NCI-H2081 treated with DMSO at 0.1 percent for 48 hours (cell line): ENCODE measurements at places on chromosomes 11 and 22.

GRCh38 chr11:102389253-102389652, 42.2 kb downstream of the BIRC2 start:
- DNase-seq, result no peak

- no peak for DNase-seq
These were observed 10.1 kb downstream of the DGCR8 start for GRCh38 chr22:20089977-20090729.

- no peak for DNase-seq
These were observed 28.6 kb upstream of the PPARA start for GRCh38 chr22:46121523-46122287.

DNA sequence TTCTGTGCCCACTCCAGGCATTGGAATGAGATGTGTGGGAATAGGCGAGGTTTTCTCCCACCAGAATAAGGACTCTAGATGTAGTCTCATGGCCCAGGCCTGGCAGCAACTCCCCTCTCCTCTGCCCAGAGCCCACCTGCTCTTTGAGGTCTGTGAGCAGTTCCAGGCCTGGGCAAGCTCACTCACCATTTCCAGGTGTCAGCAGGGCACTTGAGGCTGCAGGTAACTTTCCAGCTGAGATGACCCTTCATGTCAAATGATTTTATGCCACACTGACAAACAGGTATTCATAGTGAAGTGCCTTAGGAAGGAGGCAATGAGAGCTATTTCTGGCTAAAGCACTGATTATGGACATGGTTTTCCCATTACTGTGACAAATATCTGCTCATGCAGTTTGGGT, 123.3 kb upstream of the CCDC90B start:
- no peak for DNase-seq

- no peak for DNase-seq
These were observed 781 bp downstream of the NECTIN1 start for GRCh38 chr11:119728211-119728626.

GRCh38 chr22:33049119-33049729, 9.0 kb downstream of the SYN3 start:
- no peak for DNase-seq

DNA sequence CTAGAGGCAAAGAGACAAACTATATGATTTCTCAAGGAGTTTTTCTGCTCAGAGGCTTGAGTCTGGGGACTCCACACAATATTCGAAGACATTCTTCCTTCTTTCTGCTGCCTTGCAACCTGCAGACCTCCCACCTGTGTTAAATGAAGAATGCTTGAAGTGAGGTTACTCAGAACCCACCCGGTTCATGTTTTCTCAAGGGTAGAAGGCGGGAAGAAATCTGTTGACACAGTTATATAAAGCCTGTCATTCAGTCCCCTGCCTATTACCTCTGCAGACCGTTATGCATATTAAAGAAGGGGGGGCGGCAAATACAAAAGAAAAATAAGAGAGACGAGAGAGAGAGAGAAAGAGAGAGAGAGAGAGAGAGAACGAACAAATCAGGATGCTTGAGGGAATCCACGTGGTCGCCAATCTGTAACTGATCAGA, 2.2 kb upstream of the KMT2A start:
- no peak for DNase-seq

- no peak for DNase-seq
These were observed 61.3 kb downstream of the IGLL5 start for GRCh38 chr22:22948651-22949571.

DNA sequence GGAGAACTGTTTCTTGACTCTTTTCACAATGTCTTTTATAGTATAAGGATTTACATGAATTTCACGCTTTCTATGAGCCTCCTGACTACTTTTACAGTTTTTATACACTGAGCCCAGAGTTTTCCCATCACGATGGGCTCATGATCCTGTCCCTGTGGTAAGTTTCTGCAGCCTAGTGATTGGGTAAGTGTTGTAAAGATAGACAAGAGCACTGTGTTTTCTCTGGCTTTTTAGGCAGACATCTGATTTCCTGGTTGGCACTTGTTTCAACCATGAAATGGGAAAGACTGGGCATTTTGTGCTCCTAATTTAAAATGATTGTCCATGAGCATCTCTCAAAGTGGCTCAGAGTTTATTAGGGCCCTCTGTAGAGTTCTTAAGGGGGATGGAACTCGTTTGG, 299.0 kb downstream of the FAT3 start:
- no peak for DNase-seq

DNA sequence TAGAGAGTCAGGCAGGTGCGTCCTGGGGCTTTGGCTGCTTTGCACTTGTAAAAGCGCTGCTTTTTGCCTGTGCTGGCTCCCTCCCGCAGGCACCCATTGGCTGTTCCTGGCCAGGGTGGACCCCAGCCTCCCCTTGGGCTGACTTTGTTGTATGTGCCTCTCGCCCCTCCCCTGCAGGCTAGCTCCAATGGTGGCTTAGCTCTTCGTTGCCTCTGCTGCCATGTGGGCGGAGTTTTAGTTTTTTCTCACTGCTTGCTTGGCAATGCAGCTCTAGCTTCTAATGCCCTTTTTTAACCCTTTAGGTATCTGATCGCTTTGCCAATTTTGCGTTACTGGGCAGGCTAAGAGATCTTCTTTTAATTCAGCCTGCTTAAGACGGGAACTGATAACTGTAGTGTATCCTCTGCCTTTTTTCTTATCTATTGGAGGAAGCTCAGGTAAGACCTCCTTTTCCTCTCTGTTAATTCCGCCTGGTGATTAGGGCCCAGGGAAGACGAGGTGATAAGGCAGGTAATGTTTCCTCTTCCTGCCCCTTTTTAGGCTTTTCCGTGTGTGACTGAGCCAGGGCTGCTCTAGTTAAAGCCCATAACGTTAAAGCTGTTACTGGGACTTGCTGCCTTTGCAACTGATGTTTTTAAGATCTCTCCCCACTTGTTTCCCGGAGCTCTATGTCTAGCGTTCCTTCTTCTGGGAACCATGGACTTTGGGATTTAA, 11.7 kb upstream of the GLYATL1 start:
- peak; percentile 60 for DNase-seq

DNA sequence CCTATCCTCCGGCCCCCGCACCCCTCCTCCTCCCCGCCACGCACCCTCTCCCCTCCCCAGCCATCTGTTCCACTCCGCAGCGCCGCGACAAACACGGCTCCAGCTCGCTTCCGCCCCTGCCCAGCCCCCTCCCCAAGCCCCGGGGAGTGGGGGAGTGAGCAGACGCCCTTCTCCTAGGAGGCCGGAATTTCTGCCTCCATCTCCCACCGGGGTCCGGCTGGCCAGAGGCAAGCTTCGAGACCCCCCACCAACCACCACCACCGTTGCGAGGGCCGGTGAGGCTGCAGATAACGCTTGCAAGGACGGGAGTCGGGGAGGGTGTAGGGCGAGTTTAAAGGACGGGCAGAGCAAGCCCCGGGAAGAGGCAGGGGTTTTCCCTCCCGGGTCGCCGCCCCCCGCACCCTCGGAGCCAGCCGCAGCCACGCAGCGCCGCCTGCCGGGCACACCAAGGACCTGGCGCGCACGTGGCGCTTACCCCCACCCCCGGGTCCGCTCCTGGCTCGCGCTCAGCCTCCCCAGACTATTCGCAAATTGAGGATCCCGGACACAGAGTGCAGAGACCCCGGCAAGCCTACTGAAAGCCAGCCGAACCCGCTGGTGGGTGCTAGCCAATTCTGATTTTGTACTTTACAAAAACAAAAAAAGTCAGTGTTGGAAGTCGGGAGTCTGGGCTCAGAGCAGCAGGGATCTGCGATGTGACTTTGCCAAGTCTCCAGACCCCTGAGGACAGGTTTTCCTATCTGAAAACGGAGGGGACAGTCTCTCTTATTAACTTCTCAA, 22.6 kb downstream of the RTN4RL2 start:
- no peak for DNase-seq

DNA sequence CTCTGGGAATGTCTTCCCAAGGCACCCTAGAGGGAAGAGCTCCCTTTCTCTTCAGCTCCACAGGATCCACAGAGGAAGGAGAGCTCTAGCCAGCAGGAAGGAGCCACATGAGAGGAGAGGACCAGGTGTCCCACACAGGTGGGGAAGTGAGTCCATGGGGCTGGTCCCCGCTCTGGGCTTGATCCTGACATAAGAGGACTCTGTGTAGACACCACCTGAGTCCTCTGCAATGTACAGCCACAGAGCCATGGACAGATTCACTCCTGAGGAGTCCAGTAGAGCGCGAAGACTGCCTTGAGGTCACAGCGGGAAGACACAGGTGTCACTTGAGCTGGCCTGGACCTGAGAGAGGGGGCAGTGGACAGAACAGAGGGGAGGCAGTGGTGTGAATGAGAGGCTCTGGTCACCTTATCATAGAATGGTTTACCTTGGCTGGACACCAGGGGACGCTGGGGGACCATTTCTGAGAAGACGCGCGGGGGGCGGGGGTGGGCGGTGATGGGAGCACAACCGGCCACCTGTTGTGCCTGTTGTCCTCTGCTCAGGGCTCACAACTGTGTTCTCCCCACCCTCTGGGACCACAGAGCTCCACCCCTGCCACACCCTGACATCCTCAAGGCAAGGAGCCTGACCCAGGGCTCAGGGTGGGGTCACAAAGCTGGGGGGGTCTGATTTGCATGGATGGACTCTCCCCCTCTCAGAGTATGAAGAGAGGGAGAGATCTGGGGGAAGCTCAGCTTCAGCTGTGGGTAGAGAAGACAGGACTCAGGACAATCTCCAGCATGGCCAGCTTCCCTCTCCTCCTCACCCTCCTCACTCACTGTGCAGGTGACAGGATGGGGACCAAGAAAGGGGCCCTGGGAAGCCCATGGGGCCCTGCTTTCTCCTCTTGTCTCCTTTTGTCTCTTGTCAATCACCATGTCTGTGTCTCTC, 128.2 kb downstream of the ZNF280B start:
- no peak for DNase-seq

DNA sequence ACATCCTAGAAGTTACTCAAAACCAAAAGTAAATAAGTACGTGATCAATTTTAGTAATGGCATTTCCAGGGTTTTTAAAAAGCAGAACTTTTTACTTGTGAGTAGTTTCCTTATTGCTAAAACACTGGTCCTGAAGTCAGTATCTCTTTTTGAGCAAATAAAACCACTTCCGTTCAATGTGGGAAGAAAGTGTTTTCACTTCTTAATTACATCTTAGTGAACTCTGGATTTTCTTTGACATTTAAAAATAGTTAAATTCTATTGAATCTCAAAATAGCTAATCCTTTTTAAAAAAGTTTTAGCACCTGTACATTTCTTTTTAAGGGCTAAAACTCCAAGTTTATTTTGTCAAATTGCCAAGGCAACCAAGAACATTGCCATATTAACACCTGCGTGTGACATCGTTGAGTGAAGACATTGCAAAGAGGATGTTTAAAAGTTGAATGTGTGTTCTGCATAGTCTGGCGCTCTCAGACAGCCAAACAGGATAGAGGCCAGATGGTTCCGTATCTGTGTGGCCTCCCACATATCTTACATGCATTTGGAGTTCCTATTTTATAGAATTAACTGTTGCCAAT, 17.2 kb upstream of the OR5B21 start:
- no peak for DNase-seq

- DNase-seq, result no peak
These were observed 81.9 kb downstream of the UVRAG start for GRCh38 chr11:75896843-75897419.

GRCh38 chr22:29254286-29254660, 13.5 kb downstream of the RHBDD3 start:
- no peak for DNase-seq

- no peak for DNase-seq
These were observed 3.3 kb downstream of the TESMIN start for GRCh38 chr11:68748061-68748460.

GRCh38 chr11:73463359-73463758, 87.2 kb downstream of the RELT start:
- DNase-seq, result no peak

GRCh38 chr11:124536520-124536919, 6.9 kb downstream of the OR8B12 start:
- no peak for DNase-seq

- DNase-seq, result no peak
These were observed 747 bp downstream of the NXF1 start for GRCh38 chr11:62804310-62805075.

- no peak for DNase-seq
These were observed 15.7 kb upstream of the SYT8 start for GRCh38 chr11:1819074-1819473.

GRCh38 chr22:23216461-23217170, 36.3 kb downstream of the BCR start:
- no peak for DNase-seq

GRCh38 chr22:35638410-35638809, 9.8 kb upstream of the APOL6 start:
- no peak for DNase-seq

DNA sequence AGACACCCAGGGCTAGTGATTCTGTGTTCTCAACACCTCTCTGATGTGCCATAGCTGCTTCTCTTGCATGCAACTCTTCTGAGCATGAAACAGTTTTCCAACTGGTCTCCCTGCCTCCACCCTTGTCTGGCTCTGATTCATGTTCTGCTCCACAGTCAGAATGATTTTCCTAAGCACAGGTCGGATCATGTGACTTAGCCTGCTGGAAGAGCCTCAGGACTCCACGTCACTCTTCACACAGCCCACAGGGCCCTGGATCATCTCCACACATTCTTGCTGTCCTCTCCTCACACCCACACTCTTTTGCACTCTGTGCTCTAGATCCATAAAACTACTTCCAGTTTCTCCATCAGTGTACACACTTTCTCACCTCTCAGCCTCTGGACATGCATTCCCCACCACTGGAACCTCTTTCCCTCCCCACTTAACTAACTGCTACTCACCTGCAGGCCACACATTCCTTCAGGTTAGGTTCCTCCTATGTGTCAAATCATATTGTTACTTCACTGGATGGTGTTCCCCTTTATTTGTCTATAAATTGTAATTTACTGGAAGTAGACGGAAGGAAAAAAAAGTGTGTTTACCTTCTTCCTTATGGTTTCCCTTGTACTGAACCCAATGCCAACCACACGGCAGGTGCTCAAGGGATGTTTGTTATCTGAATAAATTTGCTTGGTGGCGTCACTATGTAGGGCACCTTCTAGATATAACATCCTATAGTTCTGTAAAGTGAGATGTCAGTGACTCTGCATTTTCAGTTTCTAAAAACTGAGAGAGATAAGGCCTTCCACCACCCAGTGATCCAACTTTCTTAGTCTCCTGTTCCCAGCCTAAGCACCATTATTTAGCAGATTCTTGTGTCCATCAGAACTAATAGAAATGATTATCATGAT, 133.7 kb downstream of the ETS1 start:
- no peak for DNase-seq

- DNase-seq, result no peak
These were observed 14.4 kb upstream of the SCGB1A1 start for GRCh38 chr11:62404435-62404834.

- DNase-seq, result no peak
These were observed 49.7 kb downstream of the ATG16L2 start for GRCh38 chr11:72863916-72864315.

DNA sequence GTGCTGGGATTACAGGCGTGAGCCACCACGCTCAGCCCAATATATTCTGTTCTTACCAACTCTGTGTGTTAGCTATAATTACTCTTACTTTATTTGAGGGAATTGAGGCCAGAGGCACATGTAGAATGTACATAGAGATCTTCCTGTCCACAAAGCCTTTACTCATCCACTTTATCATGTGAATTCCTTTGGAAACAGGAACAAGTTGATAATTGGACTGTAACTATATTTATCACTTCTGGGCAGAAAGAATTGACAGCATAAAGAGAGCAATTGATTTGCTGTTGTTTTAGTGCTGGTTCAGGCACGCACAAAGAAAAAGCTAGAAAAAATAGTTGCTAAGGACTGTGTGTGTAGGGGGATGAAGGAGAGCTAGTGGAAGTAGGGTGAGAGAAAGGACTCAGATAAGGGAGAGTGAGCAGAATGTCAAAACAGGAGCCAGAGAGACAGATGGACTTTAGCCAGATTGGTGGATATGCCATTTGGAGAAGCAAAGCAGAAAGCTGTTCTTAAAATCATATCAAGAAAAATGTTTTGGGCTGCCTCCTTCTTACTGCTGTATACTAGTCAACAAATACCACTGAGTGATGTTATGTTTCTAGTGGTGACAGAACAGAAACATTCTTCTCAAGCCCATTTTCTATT, 929.8 kb upstream of the CNTN5 start:
- no peak for DNase-seq
